ENCODE measurements at places on chromosomes 5 and 9. TPM values are rescaled to one million over a fixed set of nuclear protein-coding genes. Genes with fewer than 3 reads are reported as not detected.

The ADAMTS13 gene
- 6.2 TPM for polyA plus RNA-seq

The KCNN2 gene
- polyA plus RNA-seq, result 7.9 TPM

The PCDHB14 gene
- polyA plus RNA-seq, result 6.9 TPM

The CDH10 gene
- 0.48 TPM for polyA plus RNA-seq

The SREK1IP1 gene
- 12.5 TPM for polyA plus RNA-seq

The CORO2A gene
- polyA plus RNA-seq, result 0.49 TPM

The MYORG gene
- polyA plus RNA-seq, result 20.3 TPM

The FOXD4L5 gene
- polyA plus RNA-seq, result 1.6 TPM

The IRX1 gene
- 0.49 TPM for polyA plus RNA-seq

The GARIN3 gene
- not detected for polyA plus RNA-seq

The ECM2 gene
- polyA plus RNA-seq, result 14.7 TPM

The SLC4A9 gene
- polyA plus RNA-seq, result 0.13 TPM

The TRIM36 gene
- 2.7 TPM for polyA plus RNA-seq

The KDM3B gene
- polyA plus RNA-seq, result 55.1 TPM

The HRH2 gene
- 0.78 TPM for polyA plus RNA-seq

The TRIM7 gene
- 8.2 TPM for polyA plus RNA-seq

The ARSK gene
- polyA plus RNA-seq, result 8.9 TPM

GRCh38 chr5:10363519-10364185, 10.2 kb downstream of the MARCHF6 start:
- H3K27me3 ChIP-seq, result no peaks in the 10 kb centered on the region
- no peak for DNase-seq
- H3K4me1 ChIP-seq, result peaks cover 10% of the 10 kb centered on the region
- no peak overlapping the region for H3K4me3 ChIP-seq
- peaks cover 3% of the 10 kb centered on the region for H3K36me3 ChIP-seq
- no peak overlapping the region for H3K27ac ChIP-seq

DNA sequence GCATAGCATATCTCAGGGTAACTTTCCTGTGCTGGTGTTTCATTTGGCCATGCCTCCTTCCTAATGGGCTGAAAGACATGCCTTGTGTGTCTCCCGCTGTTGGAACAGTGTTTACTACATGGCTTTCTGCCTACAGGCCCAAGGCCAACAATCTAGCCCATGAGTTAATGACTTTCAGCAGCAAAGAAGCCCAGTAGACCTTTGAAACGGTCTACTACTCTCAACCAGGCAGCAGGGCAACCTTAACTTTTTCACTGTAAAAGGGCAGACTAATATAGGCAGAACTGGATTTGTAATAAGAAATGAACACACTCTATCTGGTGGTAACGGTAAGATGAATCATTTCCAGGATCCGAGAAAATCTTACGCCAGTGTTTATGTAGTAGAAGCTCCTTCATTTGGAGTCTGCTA, 21.0 kb downstream of the C5orf15 start:
- H3K4me3 ChIP-seq, result no peak overlapping the region
- H3K4me1 ChIP-seq, result no peaks in the 10 kb centered on the region
- no peaks in the 10 kb centered on the region for H3K27me3 ChIP-seq

DNA sequence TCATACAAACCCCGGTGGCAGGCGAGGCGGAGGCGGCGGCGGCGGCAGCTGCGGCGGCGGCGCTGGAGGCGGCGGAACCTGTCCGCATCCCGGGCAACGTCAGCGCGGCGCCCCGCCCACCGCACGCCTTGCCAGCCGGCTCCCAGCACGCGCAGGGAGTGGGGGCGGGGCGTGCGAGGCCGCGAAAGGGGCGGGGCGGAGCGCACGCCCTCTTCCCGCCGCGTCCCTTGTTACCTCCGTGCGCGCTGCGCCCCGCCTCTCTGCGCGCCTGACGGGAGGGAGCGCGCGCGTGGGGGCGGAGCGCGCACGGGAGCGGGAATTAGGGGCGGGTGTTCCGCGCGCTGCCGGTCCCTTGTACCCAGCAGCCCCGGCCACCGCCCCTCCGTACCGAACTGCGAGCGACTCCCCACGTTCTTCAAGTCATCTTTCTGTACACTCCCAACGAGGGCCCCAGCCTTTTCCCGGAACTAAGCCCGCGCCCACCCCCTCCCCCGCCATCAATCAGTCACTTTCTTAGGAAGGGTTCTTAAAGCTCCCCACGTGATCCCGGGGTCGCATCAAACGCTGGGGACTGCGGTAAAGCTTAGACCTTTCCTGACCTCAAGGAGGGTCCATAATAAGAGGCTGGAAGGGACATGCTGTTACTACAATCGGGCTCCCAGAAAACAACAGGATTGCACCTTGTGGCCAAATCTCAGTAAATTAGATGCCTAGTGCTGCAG, at the start of gene AGTPBP1:
AGTPBP1 (minus strand) TSS at position 80 of the 722 bp plus-strand sequence. CDS start 29,421 bp downstream, outside the sequence.
- peak within 1 kb of the TSS; percentile 86 for H3K4me3 ChIP-seq
- H3K4me1 ChIP-seq, result no peaks in the 10 kb centered on the region
- peak within 1 kb of the TSS; percentile 92 for H3K27ac ChIP-seq
- H3K27me3 ChIP-seq, result peaks cover 3% of the 10 kb centered on the region
- DNase-seq, result peak; percentile 97

DNA sequence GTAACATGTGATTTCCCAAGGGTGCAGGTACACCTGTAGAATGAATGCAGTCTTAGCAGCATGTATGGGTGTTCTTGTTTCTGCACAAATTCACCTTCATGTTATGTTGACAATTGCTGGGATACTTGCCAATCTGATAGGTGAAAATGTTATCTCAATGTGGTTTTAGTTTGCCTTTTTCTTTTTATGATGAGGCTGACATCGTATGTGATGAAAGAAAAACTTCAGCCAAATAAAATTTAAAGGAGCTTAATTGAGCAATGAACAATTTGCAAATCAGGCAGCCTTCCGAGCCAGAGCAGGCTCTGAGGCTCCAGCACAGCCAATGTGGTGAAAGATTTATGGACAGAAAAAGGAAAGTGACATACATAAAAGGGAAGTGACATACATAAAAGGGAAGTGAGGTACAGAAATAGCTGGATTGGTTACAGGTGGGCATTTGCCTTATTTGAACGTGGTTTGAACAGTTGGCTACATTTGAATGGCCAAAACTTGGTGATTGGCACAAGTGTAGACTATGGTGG, 10.5 kb downstream of the TAL2 start:
- H3K27me3 ChIP-seq, result no peaks in the 10 kb centered on the region
- no peaks in the 10 kb centered on the region for H3K36me3 ChIP-seq
- no peak for DNase-seq
- H3K4me3 ChIP-seq, result no peak overlapping the region
- H3K27ac ChIP-seq, result no peak overlapping the region

DNA sequence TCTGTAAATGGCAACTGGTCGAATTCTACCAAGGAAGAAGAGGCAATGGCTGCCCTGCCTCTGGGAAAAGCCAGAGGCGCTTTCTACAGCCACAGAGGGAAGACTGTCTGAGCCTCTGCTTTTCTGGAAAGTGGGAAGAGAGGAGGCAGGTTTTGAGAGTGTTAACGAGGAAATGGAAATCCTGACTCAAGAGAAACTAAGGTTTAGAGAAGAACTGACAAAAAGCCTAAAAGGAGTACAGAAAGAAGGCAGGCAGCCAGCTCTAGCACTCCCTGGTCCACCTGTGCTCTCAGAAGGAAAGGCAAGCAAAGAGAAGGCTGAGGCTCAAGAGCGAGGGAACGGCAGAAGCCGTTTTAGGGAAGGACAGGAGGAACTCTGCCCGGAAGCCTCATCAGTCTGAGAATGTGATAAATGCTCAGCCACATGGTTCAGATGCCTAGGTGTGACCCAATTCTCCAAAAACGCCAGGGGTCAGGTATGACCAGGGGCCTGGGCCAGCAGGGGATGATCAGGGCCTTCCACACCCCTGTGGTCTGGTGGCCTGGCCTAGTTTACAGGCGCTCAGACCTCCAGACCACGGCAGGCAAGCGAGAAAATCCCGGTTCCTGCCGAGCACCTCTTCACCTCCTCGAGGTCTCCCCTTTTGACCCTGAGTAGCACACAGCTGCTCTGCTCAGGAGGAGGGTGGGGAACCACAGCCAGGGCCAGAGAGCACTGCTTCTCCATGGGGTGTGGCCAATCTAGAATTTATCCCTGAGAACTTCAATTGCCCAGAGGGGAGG, 79.9 kb upstream of the FBXW11 start:
- H3K36me3 ChIP-seq, result peaks cover 23% of the 10 kb centered on the region
- H3K27me3 ChIP-seq, result no peaks in the 10 kb centered on the region
- H3K27ac ChIP-seq, result no peak overlapping the region
- H3K4me3 ChIP-seq, result no peak overlapping the region
- peaks cover 3% of the 10 kb centered on the region for H3K4me1 ChIP-seq
- DNase-seq, result peak; percentile 62

DNA sequence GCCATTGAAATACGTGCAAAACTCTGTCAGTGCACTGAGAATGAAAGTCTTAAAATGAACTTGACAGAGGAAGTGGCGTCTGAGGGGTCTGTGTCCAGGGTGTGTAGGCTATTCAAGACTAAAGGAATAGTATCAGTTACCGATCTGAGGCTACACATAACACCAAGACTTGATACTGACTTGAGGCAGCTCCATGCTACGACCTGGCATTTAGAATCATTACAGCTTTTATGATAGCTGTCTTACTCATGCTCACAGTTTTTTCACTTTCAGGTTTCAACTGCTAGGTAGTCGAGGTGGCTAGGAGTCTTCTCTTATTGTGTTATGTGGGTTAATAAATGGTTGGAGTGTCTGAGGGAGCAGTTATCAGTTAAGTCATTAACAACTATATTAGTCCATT, 92.8 kb upstream of the SLCO6A1 start:
- no peak for DNase-seq
- no peaks in the 10 kb centered on the region for H3K36me3 ChIP-seq
- H3K27ac ChIP-seq, result no peak overlapping the region
- no peaks in the 10 kb centered on the region for H3K4me1 ChIP-seq
- no peak overlapping the region for H3K4me3 ChIP-seq

- H3K4me3 ChIP-seq, result no peak overlapping the region
- no peaks in the 10 kb centered on the region for H3K4me1 ChIP-seq
- no peaks in the 10 kb centered on the region for H3K36me3 ChIP-seq
- no peak overlapping the region for H3K27ac ChIP-seq
- no peaks in the 10 kb centered on the region for H3K27me3 ChIP-seq
These were observed 153.1 kb downstream of the FOCAD start for GRCh38 chr9:20837166-20837565.

- H3K27ac ChIP-seq, result no peak overlapping the region
- no peak overlapping the region for H3K4me3 ChIP-seq
- DNase-seq, result no peak
- no peaks in the 10 kb centered on the region for H3K27me3 ChIP-seq
These were observed 58.3 kb downstream of the FGF1 start for GRCh38 chr5:142627383-142628217.

GRCh38 chr9:136218271-136218670, 13.3 kb upstream of the LHX3 start:
- H3K27me3 ChIP-seq, result no peaks in the 10 kb centered on the region
- DNase-seq, result no peak
- no peaks in the 10 kb centered on the region for H3K4me1 ChIP-seq
- peaks cover 47% of the 10 kb centered on the region for H3K36me3 ChIP-seq

- no peak overlapping the region for H3K27ac ChIP-seq
- H3K4me3 ChIP-seq, result no peak overlapping the region
- H3K27me3 ChIP-seq, result no peaks in the 10 kb centered on the region
- DNase-seq, result no peak
- H3K4me1 ChIP-seq, result peaks cover 2% of the 10 kb centered on the region
These were observed 186.2 kb downstream of the GLIS3 start for GRCh38 chr9:4113711-4114110.

- no peaks in the 10 kb centered on the region for H3K4me1 ChIP-seq
- no peaks in the 10 kb centered on the region for H3K36me3 ChIP-seq
- H3K27ac ChIP-seq, result no peak overlapping the region
- H3K4me3 ChIP-seq, result no peak overlapping the region
- no peak for DNase-seq
- H3K27me3 ChIP-seq, result no peaks in the 10 kb centered on the region
These were observed 67.2 kb downstream of the MRPS30 start for GRCh38 chr5:44875661-44876605.

- H3K4me1 ChIP-seq, result no peaks in the 10 kb centered on the region
- H3K27ac ChIP-seq, result no peak overlapping the region
- H3K36me3 ChIP-seq, result no peaks in the 10 kb centered on the region
- H3K4me3 ChIP-seq, result no peak overlapping the region
- peaks cover 2% of the 10 kb centered on the region for H3K27me3 ChIP-seq
These were observed 101.6 kb downstream of the TENT4A start for GRCh38 chr5:6814816-6815215.

GRCh38 chr9:134371731-134372130, 45.5 kb downstream of the RXRA start:
- H3K4me3 ChIP-seq, result no peak overlapping the region
- peak; percentile 70 for DNase-seq
- no peaks in the 10 kb centered on the region for H3K27me3 ChIP-seq
- H3K27ac ChIP-seq, result peak overlapping the region; percentile 51
- peaks cover 84% of the 10 kb centered on the region for H3K4me1 ChIP-seq

DNA sequence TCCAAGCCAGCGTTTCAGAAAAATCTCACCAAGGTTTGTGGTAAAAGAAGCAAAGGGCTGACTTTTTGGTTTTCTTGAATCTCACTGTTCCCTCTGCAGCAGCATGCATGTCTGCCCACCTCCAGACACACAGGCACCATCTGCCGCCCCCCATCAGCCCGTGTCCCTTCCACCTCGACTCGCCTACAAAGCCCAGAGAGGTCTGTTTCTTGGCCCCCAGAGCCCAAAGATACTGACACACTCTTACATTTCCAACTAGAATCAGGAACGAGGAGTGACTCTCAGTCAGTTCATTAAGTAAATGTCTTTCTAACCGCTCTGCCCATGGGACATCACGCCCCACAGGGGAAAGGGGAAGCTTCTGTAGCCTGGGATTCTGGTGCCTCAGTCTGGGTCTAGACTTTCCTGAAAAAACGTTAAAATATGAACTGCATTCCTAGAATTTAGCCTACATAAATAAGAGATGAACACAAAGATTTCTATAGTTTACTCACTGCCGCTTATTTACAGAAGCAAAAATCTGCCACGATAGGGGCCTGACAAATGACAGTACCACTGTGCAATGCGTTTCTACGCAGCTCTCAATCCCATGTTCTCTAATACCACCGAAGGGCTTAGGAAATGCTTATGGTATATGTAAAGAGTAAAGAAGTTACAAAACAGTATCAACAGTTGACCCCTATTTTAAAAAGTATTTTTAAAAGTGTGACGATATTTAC, 4.1 kb downstream of the IL4 start:
- H3K36me3 ChIP-seq, result no peaks in the 10 kb centered on the region
- H3K27ac ChIP-seq, result no peak overlapping the region
- H3K4me3 ChIP-seq, result no peak overlapping the region
- H3K27me3 ChIP-seq, result no peaks in the 10 kb centered on the region
- H3K4me1 ChIP-seq, result no peaks in the 10 kb centered on the region
- no peak for DNase-seq

DNA sequence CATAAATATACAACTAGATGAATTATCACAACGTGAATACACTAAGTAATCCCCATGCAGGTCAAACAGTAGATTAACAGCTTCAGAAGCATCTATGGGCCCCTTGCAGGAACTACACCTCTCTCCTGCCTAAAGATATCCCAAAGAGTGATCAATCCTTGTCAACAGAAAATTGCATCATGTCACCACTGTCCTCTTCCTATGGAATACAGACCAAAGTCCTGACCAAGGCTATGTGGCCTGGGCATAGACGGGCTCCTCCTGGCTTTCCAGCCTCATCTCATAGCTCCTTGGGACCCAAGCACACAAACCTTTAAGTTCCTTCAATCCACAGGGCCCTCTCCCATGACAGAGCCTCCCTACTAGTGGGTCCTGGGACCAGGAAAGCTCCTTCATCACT, 25.3 kb downstream of the NIPAL4 start:
- no peak for DNase-seq
- H3K4me1 ChIP-seq, result peaks cover 6% of the 10 kb centered on the region
- H3K27ac ChIP-seq, result no peak overlapping the region
- H3K27me3 ChIP-seq, result no peaks in the 10 kb centered on the region
- H3K4me3 ChIP-seq, result no peak overlapping the region
